ENCODE measurements at places on chromosomes 12 and 14.

GRCh38 chr14:85276979-85277228, 253.0 kb upstream of the FLRT2 start:
- no peak for DNase-seq

GRCh38 chr12:94242901-94243300, 94.5 kb downstream of the PLXNC1 start:
- no peak for DNase-seq

- DNase-seq: no peak
Observed at GRCh38 chr12:92467886-92468285, 234.9 kb upstream of the PLEKHG7 start.

DNA sequence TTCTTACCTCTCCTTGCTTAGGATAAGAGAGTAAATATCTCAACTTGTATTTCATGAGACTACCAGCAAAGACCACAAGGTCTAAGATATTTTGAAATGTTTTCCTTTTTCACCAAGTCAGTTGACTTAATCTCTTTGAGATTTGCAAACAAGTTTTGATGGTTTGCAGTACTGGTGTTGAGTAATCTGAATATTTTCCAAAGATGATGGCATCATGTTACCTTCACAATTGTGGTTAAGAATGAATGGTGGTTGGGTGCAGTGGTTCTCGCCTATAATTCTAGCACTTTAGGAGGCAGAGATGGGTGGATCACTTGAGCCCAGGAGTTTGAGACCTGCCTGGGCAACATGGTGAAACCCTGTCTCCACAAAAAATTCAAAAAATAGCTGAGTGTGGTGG, 225.7 kb downstream of the TMTC2 start:
- no peak for DNase-seq

GRCh38 chr12:100184549-100185145, 16.0 kb upstream of the ACTR6 start:
- no peak for DNase-seq

DNA sequence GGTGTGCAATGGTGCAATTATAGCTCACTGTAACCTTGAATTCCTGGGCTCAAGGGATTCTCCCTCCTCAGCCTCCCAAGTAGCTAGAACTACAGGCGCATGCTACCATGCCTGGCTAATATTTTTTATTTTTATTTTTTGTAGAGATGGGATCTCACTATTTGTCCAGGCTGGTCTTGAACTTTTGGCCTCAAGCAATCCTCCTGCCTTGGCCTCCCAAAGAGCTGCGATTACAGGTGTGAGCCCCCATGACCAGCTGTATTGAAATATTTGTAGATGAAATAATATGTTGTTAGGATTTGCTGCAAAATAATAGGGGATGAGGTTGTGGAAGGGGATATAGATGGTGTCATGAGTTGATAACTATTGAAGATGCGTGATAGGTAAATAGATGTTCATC, 4.9 kb downstream of the KLHL28 start:
- no peak for DNase-seq

DNA sequence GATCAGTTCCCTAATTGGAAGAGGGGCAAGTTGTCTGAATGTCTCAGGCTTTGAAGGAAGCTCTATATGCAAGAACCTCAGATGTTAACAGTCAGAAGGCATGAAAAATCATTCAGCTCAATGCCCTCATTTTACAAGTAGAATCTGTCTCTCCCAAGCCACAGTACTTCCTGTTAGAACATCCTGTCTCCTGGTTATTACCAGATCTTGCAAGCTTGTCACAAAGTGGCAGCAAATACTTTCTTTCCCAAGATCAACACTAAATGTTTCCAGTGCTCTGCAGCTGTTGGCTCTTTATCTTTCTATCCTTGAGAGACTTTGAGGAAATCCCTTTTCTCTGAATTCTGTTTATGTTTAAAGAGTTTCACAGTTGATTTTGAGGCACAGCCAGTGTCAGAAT, 235.5 kb downstream of the AKAP6 start:
- no peak for DNase-seq

GRCh38 chr14:76314521-76315034, 61.4 kb upstream of the ESRRB start:
- no peak for DNase-seq

GRCh38 chr12:109153821-109154441, 37.5 kb downstream of the ACACB start:
- no peak for DNase-seq

- DNase-seq: no peak
Observed at GRCh38 chr12:18456344-18456743, 195.0 kb downstream of the PIK3C2G start.

- DNase-seq: no peak
Observed at GRCh38 chr12:127809275-127809674, 457.7 kb upstream of the TMEM132C start.

GRCh38 chr12:115519359-115519758, 758.1 kb downstream of the MED13L start:
- DNase-seq: no peak

- no peak for DNase-seq
Observed at GRCh38 chr12:102735104-102735503, 181.9 kb downstream of the PAH start.

DNA sequence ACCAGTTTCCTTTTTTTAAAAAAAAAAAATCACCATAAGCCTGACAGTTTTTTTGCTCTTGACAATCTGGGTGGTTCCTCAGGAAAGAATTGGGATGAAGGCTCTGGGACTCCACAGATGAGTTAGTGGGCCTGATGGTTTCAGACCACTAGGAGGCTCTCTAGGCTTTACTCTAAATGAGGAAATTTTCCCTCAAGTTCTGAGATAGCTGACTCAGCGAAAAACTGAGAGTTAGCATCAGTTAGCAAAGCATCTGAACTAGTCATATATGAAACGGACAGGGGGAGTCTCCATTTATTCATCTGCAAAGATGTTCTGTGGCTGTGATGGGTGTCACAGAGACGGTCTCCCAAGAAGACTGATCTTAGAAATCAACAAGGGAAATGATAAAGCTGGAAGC, 314.3 kb upstream of the OR4E1 start:
- DNase-seq: no peak

DNA sequence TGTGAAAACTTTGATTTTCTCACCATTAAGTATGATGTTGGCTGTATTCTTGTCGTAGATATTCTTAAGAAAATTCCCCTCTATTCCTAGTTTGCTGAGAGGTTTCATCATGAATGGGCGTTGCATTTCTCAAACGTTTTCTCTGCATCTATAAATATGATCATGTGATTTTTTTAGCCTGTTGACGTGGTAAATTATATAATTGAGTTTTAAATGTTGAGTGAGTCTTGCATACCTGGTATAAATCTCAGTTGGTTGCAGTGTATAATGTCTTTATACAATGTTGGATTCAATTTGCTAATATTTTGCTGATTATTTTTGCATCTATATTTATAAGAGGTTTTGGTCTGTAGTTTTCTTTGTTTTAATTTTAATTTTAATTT, 405.9 kb upstream of the MIS18BP1 start:
- DNase-seq: no peak

DNA sequence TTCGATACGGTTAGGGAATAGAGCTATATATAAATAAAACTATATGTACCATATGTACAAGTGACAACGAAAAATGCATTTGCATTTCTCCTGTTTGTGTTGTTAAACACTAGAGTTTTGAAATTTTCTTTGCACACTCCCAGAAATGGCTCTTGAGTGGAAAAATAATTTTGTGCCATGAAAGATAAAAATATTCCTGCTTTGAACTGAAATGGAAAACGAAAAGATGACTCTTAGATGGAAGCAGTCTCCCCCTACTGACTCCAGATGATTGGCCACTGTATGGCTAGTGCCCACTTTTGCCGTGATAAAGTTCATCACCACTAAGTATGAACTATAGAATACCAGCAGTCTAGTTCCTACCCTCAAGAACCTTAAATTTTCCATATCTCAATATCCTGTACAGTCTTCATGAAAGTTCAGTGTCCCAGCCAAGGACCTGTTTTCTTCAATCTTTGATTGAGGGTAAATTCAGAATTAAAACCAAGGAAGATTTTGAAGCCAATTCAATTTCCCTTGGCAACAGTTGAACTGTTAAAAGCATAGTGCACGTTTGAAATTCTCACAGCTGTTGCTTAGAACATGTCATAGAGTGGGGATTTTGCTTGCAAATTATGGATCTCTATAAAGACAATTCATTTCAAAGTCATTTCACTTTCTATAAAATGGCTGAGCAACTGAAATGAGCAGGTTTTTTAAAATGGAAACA, 1.6 kb upstream of the PPP2R5E start:
- no peak for DNase-seq

GRCh38 chr12:62631471-62632410, 165.1 kb downstream of the MON2 start:
- no peak for DNase-seq

Data from omental fat pad (tissue), 4 donors.